ENCODE measurements at places on chromosomes 2 and 18.

GRCh38 chr18:45439851-45440645 is 175.2 kb upstream of the SLC14A2 start:
- DNase-seq, result no peak

GRCh38 chr2:28326469-28326805 is 66.2 kb upstream of the FOSL2 start:
- no peak for DNase-seq

DNA sequence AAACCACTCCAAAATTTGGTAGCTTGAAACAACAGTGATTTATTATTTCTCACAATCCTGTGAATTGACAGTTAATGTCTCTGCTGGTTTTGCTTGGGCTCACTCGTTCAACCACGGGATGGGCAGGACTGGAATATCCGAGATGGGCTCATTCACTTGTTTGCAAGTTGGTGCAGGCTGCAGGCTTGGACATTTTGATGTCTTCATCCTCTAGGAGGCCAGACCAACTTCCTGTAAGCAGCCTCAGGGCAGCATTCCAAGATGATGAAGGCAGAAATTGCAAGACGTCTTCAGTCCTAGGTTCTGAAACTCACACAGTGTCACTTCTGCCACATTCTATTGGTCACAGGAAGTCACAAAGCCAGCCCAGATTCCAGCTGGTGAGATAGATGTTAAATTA is 47.1 kb downstream of the GPR39 start:
- no peak for DNase-seq

DNA sequence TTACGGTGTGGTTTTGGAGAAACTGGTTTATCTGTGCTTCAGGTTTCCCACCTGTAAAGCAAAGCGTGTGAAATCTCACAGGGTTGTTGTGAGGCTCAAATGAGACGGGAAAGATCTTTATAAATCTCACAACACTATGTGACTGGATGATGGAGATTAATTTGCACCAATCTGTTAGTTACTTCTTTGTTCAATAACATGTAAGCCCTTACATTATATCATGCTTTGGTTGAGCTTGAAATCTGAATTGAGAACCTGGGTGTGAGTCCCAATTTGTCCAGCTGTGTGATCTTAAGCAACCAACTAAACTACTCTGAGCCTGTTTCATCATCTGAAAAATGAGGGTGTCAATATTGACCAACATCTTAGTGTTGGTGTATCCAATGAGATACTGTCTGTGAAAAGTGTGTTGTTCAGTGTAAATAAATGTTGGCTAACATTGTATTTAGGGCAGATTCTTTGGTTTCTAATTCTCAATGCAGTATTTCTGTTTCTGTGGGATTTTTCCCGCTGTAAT is 741 bp upstream of the GCKR start:
- DNase-seq, result no peak

DNA sequence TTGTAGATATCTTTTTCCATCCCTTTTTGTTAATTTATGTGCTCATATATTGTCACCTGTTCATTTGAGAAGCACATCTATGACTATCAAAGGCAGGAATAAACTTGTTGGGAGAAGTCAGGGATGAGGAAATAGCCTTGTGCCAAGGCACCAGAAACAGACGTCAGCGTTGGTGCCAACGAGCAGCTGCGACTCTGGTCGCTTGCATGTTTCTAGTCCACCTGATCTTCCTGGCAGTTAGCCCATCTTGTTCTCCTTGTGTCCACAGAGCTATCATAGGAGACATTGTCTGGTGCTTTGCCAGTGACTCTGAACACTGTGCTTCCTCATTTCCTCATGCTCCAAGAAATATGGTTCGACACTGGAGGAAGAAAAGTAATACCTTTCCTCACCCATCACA is 374.4 kb downstream of the PTPRM start:
- DNase-seq, result no peak

GRCh38 chr2:108428286-108429009 is 20.6 kb upstream of the GCC2 start:
- no peak for DNase-seq

DNA sequence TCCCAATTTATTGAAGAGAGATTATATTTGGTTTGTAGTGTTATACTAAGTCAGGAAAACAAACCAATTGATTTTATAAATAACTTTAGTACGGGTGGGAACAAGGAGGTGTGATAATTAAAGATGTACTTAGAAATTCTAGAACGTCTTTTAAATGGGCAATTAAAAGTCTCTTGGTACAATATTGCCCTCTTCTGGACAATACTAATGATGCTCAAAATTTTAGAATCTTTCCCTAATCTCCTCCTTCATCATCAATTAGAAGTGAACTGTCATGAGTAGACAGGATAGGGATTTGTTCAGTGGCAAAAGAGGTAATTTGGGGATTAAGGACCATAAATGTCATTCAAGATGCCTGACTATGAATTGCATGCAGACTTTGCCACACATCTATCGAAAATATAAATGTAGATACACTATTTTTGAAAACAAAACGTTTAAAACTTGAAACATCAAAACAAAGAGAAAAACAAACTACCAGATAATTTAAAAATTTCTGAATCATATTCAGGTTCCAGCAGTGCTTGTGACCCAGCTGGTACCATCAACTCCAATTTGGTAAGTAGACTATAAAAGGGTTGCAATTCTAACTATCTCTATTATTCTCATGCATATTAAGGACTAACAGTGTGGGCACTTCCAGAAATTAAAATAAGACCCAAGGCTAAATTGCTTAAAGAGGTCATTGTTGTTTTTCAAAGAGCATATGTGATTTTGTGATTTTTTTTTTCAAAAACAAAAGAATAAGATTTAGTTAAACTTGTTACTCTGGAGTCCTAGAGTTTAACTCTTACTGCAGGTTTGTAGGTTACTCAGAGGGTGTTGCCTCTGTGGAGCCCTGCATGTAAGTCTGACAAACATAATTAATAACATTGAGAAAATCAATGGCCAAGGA is 123.5 kb downstream of the LAMA3 start:
- DNase-seq, result peak; percentile 7

GRCh38 chr2:101294861-101295260 is 13.6 kb downstream of the RNF149 start:
- no peak for DNase-seq

DNA sequence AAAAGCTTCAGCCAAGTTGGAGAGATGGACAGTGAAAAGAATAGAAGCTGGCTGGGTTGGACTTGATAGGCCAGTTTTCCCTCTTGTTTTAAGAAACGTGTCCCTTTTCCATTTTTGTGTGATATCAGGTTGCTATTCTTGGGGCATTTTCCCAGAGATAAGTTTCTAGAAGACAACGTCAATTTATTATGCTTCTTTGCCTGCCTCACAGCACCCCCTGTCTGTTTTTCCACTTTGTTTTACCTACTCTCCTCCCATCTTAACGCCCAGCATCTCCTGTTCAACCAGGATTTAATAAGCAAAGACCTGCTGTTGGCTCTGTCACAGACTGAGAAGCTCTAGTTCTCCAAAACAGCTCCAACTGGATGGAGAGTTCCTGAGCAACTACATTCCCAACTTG is 317.8 kb upstream of the ZNF521 start:
- DNase-seq, result no peak

GRCh38 chr2:207252979-207253645 is 87.4 kb upstream of the KLF7 start:
- DNase-seq, result peak; percentile 87

GRCh38 chr2:174280596-174280995 is 32.3 kb upstream of the OLA1 start:
- DNase-seq, result no peak

DNA sequence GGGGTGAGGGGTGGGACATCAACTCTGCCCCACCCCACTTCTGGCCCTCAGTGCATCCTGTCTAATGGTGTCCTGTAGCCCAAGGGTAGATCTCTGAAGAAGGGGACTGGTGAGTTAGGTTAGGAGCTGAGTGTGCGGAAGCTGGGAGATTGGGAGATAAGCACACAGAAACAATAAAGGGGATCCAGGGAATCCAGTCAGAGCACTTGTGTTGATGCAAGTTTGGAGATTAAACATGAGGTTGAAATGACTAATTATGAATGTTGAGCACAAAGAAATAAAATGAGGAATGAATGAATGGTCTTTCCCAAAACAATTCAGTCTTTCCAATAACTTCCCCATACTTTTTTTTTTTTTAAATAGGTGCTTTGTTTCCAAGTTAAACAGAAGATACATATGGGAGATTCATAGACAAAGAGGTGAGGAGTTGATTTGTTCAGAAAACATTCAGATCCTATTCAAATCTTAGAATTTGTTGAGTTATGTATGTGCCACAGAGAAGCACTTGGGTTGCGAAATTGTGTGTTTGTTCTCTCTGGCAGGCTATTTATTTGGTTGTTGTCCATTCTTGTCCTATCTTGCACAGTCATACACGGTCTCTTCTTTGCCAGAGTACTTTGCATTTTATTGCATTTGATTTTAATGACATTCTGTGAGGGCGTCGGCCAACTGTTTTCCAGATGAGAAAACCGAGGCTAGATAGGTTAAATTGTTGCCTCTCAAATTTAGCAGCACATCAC is 31.6 kb upstream of the NABP1 start:
- DNase-seq, result no peak
